Stimulated activated CD8-positive, alpha-beta memory T cell treated with anti-CD3 and anti-CD28 coated beads, Interleukin-4, amount 100 ng/mL, for 1 hour (primary cell): ENCODE measurements at places on chromosomes 4 and X.

DNA sequence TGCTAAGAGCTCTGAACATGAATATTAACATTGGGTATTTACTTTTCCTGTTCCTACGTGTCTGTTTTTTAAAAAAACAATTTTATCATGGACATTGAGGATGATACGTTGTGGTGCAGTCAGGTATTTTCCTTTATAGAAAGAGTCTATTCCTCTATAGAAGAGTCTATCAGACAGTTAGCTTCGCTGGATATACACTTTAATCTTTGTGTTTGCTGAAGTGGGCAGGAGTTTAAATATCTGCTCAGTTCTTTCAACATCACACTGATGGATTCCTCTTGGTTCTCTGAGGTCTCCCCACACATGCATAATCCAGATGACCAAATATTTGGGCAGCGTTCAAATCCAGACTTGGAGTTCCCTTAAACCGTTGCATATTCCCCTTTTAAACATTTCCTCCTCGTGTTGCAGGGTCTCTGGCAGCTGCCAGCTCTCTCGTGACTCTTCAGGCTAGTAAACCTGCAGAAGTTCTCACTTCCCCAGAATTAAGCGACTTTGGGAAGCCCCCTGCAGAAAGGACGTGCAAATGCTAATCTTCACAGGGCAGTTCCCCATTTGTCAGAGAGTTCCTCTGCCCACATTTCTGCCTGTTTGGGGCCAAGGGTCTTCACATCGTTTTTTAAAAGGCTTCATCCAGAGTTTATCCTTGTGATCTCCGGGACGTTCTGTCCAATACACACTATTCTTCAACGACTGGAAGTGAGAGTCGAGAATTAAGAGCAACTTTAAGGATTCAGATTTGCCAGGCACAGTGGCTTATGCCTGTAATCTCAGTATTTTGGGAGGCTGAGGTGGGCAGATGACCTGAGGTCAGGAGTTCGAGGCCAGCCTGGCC, 20.5 kb upstream of the DHRSX start:
- no peak for DNase-seq

DNA sequence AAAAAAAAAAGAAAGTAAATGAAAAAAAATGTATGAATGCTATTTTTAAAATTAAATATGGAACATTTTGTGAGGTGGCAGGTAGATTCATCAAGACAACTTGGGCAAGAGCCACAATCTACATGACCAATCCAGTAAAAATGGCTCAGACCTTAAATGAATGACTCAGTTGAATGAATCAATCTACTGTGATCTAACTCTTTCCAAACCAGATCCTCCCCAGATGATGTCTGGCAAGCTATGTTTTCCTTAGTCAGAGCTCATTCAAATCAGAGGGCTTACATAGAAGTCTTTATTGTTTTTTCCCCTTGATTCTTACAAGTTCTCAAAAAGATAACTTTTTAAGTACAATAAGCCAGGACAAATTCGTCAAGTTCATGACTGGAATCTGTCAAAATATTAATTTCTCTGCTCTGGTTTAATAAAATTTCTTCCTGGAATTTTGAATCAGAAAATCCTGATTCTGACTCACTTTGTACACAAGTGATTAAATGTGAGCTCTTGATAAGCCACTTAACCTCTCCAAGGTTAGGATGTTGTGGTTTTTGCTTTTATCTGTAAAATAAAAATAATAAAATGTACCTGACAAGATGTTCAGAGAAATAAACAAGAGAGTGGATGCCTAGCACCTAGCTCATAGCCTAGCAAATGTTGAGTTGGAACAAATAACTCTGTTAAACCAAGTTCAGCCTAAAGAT, 105.6 kb upstream of the SMIM31 start:
- DNase-seq, result no peak

DNA sequence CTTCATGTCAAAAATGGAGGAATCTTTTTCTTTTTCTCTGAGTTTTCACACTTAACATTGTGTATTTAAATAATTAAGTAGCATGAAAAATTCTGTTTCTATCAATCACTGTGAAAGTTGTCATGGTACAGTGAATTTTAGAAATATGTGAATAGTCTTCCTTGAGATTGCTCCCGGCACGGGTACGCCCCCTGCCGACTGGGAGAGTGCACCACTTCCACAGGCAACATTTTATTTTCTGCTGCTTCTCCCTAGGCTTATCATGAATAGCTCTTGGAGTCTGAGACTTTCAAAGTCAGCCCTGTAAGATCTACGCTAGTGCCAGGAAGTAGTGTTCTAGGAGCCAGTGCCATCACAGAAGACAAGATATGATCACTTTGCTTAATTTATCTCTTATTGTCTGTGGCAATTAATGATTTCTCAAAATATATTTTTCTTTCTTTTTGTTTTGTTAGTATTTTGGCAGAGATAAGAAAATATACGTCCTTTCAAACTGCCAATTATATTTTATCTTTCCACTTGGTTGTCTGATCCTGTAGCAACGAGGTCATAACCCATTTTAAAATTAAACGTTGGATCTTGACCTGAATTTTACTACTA, 763.8 kb upstream of the AADAT start:
- no peak for DNase-seq

DNA sequence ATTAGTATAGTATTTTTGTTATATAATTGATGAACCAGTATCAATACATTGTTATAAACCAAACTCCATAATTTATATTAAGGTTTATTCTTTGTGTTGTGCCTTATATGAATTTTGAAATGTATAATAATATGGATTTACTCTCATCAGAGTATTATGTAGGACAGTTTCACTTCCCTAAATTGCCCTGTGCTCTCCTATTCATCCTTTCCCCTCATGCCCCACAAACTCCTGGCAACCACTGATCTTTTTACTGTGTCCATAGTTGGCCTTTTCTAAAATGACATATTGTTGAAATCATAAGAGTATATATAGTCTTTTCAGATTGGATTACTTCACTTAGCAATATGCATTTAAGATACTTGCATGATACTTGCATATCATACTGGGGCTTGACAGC, 958.1 kb upstream of the GRID2 start:
- no peak for DNase-seq

- no peak for DNase-seq
Measured at GRCh38 chr4:56438766-56439165, 2.7 kb downstream of the PAICS start.

DNA sequence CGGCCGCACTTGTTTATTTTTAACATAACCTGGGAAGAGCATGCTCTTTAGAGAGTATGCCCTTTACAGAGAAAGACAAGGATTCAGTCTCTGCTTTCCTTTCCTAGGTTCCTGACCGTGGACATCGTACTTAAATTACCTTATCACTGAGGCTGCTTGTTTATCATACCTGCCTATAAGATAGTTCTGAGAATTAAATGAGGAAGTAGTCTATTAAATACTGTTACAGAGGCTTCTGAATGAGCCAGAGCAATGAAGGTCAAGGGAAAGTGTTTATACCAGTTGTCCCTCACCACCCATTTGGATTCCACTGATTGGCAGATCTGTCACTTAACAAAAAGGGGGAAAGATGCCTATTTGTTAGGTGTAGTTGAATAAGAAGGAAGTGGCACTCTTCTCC, 10.0 kb downstream of the TXLNG start:
- no peak for DNase-seq

DNA sequence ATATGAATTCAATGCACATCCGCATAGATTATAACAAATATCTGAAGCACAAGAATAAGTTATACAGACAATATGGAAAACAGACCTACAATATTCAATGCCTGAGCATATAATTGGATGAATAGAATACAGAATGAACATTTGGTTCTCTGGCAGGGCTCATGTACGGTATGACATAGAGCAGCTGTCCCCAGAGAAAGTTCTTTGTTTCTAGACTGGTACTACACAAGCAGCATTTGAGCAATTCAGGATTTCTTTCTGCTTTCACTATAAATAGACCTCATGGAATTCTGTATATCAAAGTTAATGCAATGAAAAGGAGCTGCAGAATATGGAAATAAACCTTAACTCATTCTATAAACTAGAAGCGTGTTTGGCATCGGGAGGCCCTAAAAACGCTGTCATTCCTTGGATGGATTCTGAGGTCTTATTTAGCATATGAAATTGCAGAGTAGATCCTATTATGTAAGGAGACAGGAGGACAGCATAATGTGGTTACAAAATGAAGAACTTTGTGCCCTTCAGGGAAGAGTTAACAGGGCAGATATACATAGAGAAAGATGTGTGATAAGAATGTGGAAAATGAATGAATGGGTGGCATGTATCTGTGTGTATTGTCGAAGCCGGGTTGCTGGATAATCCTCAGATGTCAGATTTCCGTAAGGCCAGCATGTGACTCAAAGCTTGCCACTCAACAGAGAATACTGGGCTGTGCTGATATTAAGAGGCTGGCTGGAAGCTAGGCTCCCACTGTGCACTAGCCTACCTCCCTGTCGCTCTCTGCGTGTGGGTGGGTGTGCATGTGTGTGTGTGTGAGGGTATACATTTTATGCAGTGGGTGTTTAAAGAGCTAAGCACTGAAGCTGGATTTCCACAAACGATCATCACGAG, 103.3 kb upstream of the SLC4A4 start:
- no peak for DNase-seq

GRCh38 chrX:51395810-51396728, 63.4 kb downstream of the NUDT10 start:
- DNase-seq, result peak; percentile 26

- DNase-seq, result no peak
Measured at GRCh38 chr4:85486425-85487086, 11.6 kb downstream of the ARHGAP24 start.

DNA sequence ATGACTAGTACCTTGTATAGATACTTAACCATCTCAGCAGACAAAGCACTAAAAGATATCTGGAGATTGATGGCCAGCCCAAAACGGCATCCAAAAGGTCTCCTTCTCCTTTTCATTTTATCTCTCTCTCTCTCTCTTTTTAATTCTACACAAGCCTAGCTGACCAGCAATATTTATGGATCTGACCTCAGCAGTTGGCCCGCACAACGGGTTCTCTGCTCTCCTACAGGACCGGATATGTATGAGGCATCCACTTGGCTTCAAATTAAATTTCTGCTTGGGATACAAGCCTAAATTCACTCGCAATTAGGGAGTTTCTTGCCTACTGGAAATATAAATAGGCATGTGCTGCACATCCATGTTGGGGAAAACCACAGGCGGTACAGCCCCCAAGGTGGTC, 22.5 kb upstream of the CT55 start:
- DNase-seq, result no peak

DNA sequence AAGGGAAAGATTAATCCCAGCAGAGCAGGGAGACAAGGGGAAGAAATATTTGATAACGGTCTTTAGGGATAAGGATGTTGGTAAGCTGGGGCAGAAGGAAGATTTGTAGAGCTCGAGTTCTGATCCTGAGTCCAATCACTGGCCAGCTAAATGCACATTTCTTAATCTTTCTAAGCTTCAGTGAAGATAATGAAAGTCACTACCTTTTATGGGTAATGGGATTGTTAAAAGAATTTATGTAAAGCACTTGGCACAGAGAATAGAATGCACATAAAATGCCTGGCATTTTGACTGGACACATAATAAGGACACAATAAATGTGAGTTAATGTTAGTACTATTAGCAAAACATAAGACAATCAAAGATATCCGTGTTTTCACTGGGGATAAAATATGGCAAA, 43.3 kb downstream of the NCAPG start:
- no peak for DNase-seq

GRCh38 chr4:73127839-73128453, 58.4 kb upstream of the COX18 start:
- DNase-seq, result no peak

- DNase-seq, result no peak
Measured at GRCh38 chrX:37959212-37960021, 46.9 kb upstream of the SYTL5 start.

DNA sequence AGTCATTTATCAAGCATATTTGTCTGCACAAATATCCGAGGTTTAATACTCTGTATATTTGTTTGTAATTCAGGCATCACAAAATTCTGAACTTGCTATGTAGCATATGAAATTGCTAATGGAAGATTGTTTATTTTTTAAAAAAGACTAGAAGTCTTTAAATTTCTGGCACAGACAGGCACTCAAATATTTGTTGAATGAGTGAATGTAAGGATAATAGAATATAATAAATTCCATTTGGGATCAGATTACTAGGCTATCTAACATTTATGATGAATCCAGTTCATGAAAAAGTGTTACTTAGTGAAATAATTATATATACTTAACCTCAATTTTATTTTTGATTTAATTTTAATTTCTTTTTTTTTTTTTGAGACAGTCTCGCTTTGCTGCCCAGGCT, 30.4 kb upstream of the TEC start:
- DNase-seq, result no peak

DNA sequence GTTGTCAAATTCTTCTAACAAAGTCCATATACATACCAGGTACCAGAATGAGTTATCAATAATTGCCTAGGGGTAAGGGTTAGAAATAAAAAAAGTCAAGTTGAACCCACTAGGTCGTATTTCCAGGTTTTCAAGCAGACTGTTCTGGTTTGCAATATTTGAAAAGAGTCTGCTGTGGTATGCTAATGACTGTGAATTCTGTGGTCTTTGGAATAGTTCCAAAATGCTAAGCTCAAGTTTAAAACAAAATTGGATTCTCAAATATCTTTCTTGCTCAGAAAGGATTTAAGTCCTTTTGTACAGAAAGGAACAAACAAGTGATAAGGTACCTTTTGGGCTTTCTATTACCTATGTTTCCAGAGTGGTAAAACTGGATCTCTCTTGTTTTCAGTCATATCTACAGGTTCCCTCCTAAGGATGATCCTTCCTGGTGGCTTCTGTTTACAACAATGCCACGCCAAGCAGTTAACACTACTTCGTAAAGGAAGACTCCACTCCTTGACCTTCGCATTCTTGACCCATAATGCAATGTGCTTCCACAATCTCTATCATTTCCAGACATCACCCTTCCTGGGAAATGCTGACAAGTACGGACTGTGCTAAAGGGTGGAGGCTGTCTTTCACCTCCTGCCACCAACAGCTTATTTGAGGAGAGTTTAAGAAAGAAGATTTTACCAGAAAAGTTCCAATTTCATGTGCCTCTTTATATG, 531.7 kb upstream of the FTHL17 start:
- DNase-seq, result no peak

GRCh38 chr4:102497986-102498385, 3.2 kb upstream of the NFKB1 start:
- DNase-seq, result no peak

- DNase-seq, result no peak
Measured at GRCh38 chrX:96027407-96027806, 657.2 kb upstream of the DIAPH2 start.

DNA sequence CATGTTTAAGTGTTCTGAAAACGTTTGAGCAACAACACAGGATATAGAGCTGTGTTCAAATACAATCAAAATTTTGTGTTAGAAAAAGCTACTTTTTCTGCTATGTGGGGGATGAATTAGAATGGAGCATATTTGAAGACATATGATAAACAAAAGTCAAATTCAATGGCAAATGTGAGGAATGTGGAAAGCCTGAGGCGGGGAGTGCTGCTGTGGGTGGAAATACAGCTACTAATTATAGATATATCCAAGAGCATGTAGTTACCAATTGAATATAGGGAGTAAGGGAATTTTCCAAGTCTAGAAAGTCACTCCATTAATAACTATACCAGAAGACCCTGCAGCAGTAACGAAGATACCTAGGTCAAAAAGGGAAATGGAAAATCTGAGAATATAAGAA, 2370.4 kb upstream of the TENM3 start:
- DNase-seq, result no peak
